Temporal lobe (tissue), 4 donors: ENCODE measurements at places on chromosomes 7 and 10. TPM values are rescaled to one million over a fixed set of nuclear protein-coding genes. Genes with fewer than 3 reads are reported as not detected.

LIPJ gene
- total RNA-seq = 0.74 TPM

IGFBP1 gene
- 0.25 TPM for total RNA-seq

MYH16 gene
- not detected for total RNA-seq

HOXA4 gene
- total RNA-seq = not detected

MRLN gene
- total RNA-seq = 0.49 TPM

TDRD1 gene
- 0.25 TPM for total RNA-seq

DPP6 gene
- total RNA-seq = 49.7 TPM

PRPS1L1 gene
- total RNA-seq = not detected

BAIAP2L1 gene
- total RNA-seq = 0.25 TPM

GPNMB gene
- total RNA-seq = 4.7 TPM

SUN3 gene
- total RNA-seq = not detected

RP9 gene
- total RNA-seq = 5.7 TPM

KAZALD1 gene
- total RNA-seq = 0.25 TPM

LANCL2 gene
- total RNA-seq = 32.7 TPM
